ENCODE measurements at places on chromosomes 11 and 22.

- DNase-seq: no peak
Observed at GRCh38 chr11:19746086-19746485, 33.4 kb downstream of the NAV2 start.

DNA sequence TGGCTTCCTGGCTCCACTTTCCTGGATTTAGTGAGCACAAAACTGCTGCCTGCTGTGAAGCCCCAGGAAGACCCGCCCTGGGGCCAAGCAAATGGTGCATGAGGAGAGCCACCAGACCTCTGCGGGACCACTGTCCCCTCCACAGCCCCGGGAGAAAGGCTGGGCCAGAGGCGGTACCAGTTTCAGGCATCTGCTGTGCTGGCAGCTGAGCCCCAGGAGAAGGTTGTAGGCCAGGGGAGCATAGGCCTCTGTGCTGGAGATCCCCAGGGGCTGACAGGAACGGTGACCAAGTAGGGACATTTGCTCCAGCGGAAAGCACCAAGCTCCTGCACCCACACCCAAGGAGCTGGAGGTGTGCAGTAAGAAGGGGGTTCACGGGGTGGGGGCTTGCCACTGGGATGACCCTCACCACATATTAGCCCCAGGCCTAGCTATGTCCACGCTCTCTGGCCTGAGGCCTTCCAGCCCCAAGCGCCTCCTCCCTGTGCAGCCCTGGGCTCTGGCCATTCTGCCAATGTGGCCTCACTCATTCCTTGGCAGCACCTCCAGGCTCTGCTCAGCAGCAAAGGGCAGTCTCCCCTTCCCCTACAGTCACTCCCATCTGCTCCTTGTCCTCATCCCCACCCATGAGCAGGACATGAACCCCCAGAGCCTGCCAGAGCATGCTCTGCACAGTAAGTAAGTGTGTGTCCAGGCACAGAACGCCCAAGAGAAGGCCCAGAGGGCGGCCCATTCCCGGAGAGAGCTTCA, 24.0 kb upstream of the COMT start:
- no peak for DNase-seq

DNA sequence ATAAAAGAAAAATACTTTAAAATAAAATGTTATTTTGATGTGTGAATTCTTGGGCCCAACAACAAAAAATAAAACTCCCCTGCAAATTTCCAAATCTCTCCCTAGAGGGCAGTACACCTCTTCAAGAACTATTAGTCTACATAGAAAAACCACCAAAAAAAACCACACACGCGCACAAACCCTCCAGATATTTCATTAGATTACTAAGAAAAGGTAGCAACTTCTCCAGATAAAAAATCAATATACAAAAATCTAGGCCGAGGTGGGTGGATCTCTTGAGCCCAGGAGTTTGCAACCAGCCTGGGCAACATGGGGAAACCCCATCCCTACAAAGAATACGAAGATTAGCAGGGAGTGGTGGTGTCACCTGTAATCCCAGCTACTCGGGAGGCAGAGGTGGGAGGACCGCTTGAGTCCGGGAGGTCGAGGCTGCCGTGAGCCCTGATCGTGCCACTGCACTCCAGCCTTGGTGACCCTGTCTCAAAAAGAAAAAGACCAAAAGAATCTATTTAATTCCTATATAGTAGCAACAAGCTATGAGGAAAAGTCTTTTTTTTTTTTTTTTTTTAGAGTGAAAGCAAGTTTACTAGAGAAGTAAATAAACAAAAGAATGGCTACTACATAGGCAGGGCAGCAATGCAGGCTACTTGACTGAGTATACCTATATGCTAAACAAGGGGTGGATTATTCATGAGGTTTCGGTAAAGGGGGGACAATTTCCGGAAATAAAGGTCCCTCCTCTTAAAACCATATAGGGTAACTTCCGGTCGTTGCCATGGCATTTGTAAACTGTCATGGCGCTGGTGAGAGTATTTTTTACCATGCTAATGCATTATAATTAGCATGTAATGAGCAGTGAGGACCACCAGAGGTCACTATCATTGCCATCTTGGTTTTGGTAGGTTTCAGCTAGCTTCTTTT, 13.1 kb downstream of the B3GNT6 start:
- DNase-seq: no peak

DNA sequence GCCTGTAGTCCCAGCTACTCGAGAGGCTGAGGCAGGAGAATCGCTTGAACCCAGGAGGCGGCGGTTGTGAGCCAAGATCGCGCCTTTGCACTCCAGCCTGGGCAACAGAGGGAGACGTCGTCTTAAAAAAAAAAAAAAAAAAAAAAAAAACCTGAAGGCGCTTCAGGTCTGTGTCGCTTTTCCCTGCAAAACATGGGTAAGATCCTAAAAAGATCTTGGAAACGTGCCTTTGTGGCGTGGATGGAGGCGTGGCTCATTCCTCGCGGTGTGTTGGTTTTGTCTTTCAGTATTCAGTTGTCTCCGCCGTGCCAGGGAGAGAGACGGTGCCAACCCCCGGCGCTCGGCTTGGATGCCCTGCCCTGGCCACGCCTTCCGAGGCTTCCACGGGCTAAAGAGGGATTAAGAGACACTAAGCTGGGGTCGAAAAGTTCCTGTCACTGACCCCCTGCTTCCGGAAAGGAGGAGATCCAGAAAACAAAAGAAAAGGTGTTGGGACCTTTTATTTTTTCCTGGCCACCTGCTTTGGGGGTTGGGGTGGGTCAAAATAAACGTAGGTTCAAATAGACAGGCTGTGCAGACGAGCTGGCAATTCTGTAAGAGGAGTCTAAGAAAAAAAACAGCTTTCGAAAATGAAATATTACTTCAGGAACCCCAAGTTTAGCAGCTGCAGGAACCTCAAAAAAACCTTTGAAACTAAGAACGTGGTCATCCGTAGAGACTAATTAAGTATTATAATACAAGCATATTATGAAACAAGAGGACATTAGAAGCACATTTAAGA, 1.1 kb upstream of the SLC35F2 start:
- no peak for DNase-seq

DNA sequence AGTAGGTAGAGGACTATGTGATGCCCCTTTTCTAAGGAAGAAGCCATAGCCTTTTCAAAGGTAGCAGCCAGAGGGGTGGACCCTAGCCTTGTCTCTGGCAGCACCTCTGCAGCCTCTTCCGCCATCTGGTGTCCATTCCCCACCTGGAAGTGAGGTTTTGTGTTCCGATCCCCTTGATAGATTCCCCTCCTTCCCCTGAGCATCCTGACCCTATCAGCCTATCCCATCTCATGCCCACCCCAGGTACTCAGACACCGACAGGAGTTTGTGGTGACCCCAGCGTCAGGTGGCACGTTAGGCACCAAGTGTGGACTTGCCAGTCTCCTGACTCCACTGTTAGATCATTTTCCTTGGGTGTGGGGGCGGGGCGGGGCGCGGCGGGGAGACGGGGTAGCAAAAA, 398 bp upstream of the FAM89B start:
- DNase-seq: no peak

GRCh38 chr22:43891360-43892182, at the start of gene PNPLA5:
PNPLA5 (minus strand) TSS chr22:43892013; CDS start chr22:43891880, 133 bp downstream.
- no peak for DNase-seq

GRCh38 chr11:73414977-73415651, 38.9 kb downstream of the RELT start:
- no peak for DNase-seq

GRCh38 chr11:117300283-117300663, 9.1 kb downstream of the BACE1-AS start:
- no peak for DNase-seq

DNA sequence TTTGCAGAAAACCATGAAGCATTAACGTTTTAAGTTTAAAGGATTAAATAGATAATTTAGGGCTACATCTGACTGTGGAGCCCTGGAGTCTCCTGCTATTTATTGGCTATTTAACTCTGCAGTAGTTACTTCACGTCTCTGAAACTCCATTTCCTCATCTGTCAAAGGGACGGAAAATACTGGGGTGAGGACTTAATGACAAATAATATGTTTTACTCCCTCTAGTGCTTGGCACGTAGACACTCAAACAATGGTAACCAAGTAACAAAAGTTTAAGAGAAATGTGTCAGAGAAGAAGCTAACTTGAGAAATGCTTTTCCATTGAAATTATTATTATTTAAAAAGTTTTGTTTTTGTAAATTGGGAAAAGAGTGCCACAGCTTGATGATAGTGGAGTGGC, 130.7 kb upstream of the RCN1 start:
- no peak for DNase-seq

- DNase-seq: no peak
Observed at GRCh38 chr11:96112192-96113128, 188.6 kb upstream of the MTMR2 start.

DNA sequence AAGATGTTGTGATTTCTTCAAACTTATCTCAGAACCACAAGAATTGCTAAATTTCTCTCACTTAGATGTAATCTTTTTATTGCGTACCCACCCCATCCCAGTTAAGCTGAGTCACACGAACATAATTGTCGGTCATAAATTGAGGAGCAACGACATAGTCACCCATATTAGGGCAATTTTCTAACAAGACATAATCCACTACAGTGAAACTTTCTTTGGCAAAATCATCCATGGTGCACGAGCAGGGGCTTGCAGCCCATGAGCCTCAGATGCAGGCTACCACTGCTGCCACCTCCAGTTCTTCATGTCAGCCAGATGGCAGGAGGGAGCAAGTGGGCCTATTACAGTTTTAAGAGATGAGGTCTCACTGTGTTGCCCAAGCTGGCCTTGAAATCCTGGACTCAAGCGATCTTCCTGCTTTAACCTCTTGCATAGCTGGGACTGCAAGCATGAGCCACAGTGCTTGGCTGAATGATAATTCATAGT, 70.3 kb upstream of the GRK2 start:
- DNase-seq: no peak

DNA sequence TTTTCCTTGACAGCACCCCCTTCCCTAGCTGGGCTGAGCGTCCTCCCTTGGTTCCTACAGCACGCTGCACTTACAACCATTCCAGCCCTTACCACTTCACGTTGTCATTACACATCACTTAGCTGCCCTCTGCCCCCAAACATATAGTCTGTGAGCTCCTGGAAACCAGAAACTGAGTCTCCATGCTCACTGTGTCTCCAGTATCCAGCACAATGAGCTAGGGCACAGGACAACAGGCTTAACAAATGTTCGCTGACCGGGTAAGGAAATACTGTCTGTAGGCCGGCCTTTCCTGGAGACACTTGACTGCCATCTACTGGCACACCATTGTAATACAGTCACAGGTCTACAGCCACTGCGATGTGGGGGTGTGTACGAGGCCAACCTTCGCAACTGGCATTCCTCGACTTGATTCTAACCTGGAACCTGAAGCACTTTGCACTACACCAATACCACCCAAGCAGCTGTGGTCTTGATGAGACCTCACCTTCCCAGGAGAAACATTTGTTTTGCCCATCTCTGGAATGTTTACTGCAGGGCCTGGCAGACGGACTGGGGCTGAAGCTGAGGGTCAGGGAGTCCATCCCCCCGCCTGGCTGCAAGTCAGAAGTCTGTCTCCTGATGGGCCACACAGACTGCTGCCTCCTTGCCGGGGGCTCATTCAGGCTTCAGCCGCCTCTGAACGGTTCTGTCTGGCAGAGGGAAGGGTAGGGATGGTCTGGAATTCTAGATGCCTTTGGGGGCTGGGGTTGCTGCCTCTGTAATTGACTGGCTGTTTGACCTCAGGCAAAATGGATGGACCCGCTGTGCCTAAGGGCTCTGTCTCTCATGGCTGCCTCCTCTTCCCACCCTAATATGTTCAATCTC, 72.0 kb downstream of the SYN3 start:
- no peak for DNase-seq

DNA sequence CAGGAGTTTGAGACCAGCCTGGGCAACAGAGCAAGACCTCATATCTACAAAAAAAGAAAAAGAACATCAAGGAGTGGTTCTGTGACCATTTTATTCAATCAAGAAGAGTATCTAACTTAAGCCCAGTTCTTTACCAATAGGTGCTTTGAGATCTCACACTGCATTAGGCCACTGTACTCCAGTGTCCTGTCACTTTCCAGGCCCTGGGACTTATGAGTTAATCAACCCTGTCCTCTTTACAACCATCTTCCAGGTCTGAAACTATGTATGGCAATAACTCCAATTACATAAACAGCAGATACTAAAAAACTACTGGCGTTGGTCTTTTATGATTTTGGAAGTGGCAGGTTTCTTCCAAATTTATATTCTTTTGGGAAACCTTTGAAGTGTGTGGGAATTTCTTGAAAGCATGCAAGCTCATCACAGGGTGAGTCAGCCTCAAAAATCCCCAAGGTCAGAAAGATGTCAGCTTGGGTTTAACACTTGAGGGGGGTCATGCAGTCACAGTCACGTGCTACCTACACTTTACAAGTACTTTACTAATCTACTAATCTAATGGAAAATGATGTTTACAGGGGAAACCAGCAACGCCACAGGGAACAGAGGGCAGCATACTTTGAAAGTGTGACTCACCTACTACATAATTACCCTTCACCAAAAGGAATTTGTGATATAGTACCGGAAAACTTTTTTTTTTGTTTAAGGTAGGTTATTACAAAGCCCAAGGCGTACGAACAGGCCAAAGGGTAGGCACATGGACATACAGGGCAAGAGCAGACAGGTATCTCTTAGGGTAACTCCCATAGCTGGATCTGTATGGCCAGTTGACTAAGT, 15.6 kb downstream of the PISD start:
- DNase-seq: no peak

- DNase-seq: peak; percentile 78
Observed at GRCh38 chr11:11218629-11218986, 134.4 kb downstream of the CSNK2A3 start.

GRCh38 chr11:113242767-113243397, 71.5 kb upstream of the TTC12 start:
- no peak for DNase-seq

- DNase-seq: no peak
Observed at GRCh38 chr11:87628026-87628580, 547.1 kb downstream of the RAB38 start.

DNA sequence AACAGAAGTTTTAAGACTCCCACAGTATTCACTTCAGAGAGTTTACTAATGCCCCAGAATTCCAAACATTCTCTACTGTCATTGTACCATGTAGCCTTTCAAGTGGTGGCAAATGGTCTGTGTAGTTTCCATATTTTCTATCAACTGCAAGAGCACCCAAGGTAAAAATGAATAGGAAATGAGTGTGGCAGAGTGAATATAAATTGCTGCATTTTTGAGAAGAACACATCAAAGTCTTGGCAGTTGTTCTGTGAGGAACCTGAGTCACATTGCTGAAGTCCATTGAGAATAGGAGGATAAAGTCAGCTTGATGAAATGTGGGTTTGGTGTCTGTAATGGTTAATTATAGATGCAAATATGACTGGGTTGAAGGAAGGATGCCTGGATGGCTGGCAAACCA, 193.6 kb downstream of the AASDHPPT start:
- DNase-seq: no peak

All from vagina (tissue), 2 donors.